ENCODE measurements at places on chromosomes 11 and 22.

DNA sequence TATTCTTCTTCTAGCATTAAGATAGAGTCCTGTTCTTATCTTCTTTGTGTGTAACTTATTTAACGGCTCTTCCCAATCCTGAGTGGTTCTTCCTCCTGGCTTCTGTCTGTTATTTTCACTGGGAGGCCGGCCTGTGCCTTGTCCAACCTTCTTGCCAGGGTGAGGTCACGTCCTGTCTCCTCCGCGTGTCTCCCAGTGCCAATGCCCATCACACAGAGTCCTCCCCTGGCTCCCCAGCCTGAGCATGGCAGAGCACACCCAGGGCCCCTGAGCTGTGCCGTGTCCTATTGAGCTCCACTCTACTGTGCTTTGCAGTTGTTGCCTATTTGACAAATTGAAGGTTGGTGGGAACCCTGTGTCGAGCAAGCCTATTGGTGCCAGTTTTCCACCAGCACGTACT lies 487.3 kb downstream of the BRD1 start:
- DNase-seq = no peak

- no peak for DNase-seq
These were observed 10.5 kb downstream of the APIP start for GRCh38 chr11:34905666-34906065.

DNA sequence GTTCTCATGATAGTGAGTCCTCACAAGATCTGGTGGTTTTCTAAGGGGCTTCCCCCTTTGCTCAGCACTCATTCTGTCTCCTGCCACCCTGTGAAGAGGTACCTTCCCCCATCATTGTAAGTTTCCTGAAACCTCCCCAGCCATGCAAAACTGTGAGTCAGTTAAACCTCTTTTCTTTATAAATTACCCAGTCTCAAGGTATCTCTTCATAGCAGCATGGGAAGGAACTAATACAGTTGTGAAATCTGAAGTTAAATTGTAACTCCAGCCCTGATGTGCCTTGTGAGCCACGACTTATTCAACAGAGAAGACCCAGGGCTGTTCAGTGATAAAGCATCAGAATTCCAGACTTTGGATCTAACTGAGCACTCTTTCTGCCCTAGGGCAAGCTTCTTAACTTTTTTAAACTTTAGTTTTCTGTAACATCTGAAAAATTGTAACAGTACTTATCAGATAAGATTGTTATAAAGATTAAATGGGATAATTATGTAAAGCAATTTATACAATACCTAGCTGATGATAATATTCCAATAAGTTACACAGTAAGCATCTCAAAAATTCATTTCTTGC lies 220.0 kb downstream of the TRPC6 start:
- no peak for DNase-seq

- no peak for DNase-seq
These were observed 86.0 kb downstream of the RPS6KA4 start for GRCh38 chr11:64444838-64445441.

DNA sequence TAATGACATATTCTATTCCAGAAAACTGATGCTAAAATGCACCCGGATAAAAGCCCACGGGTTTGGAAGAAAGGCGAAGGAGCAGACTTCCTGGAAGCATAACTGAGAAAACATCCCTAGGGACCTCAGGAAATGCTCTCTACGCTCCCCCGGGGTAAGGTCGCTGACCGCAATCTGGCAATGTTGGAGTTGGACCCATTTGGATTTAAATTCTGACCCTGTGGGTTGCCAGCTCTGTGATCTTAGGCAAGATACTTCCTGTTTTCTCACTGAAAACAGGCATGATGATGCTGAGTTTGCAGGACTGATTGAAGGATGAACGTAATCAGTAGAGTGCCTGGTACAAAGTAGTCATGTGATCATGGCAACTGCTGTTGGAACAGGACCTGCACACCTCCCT lies 1054.0 kb downstream of the NTM start:
- DNase-seq = no peak

- no peak for DNase-seq
These were observed 14.0 kb downstream of the RPS6KA4 start for GRCh38 chr11:64372802-64373597.

DNA sequence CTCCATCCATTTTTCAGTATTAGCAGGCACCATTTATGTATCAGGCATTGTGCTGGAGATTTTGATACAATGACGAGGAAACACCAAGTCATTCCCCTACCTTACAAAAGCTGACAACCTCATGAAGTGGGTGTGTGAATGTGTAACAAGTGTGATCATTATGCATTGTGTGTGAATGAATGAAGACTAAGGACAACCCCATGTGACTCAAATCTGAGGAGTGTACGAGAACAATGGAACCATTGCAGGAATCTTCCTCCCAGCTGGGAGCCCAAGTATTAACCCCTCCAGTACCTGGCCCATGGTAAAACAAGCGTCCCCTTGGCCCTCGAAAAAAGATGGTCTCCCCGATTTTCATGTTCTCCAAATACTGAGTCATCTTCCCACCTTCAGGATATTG lies 4.4 kb downstream of the CYB5R2 start:
- no peak for DNase-seq
